Stimulated activated CD4-positive, alpha-beta T cell treated with anti-CD3 and anti-CD28 coated beads, Interleukin-12 subunit alpha, Interleukin-12 subunit beta, amount 100 ng/mL, for 48 hours (primary cell): ENCODE measurements at places on chromosomes 5 and 9.

DNA sequence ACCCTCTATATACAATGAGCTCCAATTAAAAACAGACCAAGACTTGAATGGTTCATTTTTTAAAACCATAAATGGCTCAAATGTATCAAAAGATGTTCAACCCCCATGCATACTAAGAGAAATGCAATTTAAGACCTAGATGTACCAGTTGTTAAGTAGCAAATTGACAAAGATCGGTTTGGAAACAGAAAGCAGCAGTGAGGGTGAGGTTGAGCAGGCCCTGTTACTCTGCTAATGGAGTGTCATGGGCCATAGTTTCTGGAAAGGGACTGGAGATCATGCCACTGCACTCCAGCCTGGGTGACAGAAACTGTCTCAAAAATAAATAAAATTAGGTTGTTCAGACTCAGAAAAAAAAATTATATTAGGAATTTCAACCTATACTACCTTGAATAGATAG lies 55.0 kb downstream of the FNBP1 start:
- DNase-seq: no peak

DNA sequence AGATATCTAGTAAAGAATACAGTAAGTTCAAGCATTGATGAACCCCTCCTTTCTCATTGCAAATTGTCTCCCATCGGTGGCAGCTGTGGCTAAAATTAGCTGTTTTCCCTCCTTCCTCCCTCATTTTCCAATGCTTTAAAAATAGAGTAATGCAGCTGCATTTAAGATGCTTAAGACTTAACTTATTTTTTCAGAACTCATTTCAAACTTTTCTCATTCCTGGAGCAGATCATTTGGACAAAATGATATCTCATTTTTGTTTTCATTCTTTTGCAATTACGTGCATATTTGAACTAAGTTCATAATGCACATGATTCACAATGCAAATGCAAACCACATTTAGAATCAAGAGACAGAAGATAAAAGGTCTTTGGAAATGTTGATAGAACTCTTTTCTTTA lies 14.6 kb downstream of the HSPB3 start:
- no peak for DNase-seq

- DNase-seq: no peak
Measured at GRCh38 chr5:28750251-28750650, 1711.9 kb upstream of the CDH9 start.

- no peak for DNase-seq
Measured at GRCh38 chr9:127021664-127022363, 100.6 kb downstream of the ANGPTL2 start.

GRCh38 chr5:145591578-145591977 lies 243.6 kb downstream of the PRELID2 start:
- DNase-seq: no peak

DNA sequence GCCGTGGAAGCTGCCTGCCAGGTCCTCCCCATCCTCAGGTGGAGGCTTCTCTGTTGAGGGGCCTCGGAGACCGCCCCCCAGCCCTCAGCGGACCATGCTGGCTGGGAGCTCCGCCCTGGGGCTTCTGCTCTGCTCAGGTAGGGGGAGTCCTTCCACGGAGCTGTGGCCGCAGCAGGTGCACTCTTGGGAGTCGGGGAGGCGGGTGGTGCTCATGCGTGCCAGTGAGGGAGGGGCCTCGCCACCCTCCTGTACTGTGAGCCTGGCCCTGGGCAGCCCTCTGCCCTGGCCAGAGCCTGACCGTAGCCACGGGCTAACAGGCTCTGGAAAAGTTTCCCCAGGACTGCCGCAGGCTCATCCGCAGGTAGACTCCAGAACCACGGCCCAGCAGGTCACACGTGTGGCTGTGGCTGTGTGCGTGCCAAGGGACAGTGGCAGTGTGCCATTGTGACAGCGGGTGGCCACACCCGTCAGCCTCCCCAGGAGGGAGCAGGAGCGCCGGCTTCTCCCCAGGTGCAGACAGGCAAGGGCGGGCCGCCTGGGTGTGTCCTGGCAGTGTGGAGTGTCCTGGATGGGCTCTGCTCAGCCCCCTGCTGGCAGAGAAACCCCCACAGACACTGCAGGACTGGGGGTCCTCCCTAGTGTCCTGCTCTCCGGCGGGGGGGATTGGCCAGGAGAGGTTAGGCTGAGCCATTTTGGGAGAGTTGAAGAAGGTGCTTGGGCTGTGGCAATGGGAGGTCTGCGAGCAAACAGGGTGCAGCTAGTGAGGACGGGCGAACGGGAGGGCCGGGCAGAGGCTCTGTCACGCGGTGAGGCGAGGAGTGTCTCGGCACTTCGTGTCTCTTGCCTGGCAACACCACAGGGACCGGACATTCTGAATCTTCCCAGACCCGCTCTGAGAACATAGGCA lies 29.5 kb downstream of the TPPP start:
- no peak for DNase-seq
